Bone marrow (tissue), 2 donors: ENCODE measurements at places on chromosomes 1 and 21.

DNA sequence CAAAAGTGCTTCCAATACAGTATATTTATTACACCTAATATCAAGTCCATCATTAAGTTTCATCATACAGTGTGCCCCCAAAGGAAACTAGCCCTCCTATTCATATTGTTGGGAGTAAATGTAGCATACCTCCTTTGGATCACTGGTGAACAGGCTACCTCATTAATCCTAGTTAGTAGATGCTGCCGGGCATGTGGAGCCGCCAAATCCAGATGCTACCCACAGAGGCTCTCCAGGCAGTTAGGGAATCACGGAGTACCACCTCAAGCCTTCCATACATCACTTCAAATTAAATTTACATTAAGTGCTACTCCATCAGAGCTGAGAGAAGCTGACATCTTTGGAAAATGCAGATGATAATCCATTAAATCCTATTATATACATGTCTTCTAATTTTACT is 121.7 kb upstream of the FOXD3 start:
- DNase-seq, result no peak

DNA sequence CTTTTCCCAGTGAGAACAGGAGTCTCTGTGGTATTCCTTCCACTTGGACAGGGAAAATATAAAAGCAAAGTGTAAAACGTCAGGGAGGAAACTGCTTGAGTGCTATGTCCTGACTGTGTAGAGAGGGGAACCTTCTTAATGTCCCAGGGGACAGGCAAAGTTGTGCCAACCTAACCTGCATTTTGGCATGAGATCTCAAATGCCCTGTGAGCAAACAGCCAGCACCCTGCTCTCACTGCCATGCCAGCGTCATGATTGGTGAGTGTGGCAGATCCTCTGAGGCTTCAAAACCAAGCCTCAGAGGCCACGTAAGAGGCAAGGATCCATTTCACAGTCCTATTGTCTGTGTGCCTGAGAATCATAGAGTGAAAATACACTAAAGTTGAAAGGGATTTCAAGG is 49.7 kb upstream of the RAP1A start:
- no peak for DNase-seq

DNA sequence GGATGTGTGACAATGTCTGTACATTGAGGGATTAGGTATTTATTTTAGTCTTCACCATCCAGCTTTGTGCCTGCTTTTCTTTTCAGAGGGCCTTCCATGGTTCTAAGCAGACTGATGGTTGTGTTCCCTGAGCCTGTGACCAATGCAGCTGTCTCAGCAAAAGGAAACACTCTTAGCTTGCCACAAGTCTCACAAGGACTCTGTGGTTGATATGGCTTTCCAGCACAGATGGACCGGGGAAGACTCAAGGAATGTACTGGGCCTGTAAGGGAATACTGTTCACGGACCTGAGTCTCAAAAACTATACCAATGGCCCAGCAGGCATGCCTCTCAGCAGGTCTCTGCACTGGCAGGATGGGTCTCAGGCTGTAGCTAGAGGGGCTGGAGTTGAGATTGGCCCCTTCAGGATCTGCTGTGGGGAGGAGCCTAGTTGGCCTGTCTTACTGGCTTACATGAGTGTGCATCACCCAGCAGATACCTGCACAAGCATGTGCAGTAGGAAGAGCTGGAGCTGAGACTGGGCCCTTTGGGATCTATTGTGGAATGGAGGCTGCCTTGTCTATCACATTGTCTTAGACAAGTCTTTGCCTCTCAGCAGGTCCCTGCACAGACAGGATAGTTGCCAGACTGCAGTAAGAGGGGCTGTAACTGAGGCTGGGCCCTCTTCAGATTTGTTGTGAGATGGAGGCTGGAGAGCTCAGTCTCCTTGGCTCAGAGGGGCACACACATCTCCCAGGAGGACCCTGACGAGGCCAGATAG is 52.0 kb upstream of the PDC start:
- no peak for DNase-seq

DNA sequence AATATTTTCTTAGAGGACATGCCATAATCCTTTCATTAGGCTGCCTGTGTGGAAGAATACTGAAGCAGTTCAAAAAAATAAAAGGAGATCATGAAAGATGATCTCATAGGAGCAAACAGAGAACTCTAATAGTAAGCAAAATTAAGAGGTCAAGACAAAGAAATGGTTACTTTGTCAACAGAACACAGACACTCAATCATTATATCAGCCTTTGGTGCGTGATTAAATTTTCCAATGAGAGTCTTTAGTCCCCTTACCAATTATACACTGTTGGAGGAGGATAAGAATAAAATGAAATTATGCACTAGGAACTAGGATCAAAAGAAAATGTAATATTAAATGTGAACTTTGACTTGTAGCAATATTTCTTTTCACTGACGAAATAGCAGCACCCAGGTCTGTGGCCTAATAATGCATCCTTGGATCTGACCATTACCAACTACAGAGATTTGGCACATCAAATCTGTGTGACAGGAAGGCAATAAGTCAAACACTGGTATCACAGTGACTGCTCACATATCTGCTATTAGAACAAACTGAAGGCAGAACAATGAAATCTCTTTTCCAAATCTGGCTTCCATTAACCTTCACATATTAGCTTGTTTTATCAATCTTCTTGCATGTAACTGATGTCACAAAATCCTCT is 1812.9 kb downstream of the PLA2G4A start:
- DNase-seq, result no peak

- peak; percentile 20 for DNase-seq
These were observed 3.0 kb upstream of the SMPDL3B start for GRCh38 chr1:27931759-27932158.

DNA sequence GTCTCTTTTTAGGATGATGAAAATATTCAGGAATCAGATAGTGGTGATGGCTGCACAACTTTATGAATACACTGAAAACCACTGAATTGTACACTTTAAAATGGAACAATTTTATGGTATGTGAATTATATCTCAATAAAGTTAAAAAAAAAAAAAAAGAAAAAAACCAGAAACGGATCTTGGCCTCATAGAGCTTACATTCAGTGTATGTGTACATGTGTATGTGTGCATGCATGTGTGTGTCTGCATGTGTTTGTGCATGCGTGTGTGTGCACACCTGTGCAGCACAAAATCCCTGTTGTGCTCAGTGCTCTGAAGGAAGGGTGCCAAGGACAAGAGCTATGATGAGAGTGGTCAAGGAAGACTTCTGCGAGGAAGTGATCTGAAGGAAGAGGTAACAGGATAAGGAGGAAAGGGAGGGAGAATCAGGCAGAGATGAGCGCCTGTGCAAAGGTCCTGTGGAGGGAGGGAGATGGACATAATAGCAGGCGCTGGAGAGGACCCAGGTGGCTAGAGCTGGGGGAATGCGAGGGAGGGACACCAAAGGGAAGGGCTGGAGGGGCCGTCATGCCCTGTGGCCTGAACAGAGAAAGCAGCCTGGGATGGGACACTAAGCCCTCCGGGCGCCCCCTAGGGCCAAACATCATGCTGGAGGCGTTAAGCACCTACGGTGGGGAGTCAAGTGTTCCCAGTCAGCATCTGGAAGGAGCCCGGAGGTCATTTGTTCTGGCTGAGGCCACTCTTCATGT is 25.2 kb downstream of the NKAIN1 start:
- no peak for DNase-seq

DNA sequence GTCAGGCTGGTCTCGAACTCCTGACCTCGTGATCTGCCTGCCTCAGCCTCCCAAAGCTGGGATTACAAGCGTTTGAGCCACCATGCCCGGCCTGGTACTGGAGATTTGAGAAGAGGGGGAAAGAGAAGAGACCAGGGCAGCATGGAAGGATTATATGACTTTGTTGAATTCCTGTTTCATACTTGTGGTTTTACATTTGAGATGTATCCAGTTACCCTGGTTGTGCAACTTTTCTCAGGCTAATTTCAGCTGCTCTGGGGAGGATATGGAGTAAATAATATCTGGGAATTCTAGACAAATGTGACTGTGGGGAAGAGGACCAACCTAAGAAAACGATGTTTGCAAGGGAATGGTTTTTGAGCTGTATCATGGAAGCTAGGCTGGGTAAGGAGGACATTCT is 89.5 kb upstream of the GREM2 start:
- no peak for DNase-seq

DNA sequence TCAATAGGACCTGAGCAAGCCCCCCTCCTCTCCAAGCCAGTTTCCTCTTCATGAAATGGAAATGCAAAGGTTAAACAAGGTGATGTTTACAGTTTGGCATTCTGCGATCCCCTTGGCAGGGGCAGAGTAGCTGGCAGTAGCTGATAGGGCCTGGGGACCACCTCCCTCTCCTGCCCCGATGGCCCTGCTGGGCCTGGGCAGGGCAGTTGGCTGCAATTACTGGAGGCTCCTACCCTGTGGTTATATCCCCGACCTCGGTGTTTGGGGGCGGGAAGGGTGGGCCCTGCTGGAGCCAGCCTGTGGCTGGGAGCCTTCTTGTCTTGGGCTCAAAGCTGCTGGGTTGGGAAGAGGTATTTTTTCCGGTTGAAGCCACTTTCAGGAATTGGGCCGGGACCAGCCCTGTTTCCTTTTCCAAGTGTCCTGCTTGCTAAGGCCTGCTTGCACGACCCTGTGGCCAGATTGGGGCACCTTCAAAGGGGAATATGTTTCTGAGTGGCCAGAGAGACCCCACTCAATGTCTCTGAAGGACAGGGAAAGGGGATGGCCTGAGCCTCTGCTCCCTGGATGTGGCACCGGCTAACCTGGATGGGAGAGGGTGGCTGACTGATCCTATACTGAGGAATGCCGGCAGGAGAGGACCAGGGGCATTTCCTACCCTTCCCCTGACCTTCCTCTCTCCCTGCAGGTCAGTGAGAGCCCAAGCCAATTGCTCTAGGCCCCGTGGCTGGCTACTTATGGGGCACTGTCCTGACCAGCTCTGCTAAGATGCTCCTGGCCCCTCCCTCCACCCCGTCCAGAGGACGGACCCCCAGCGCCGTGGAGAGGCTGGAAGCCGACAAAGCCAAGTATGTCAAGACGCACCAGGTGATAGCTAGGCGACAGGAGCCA is 1.9 kb downstream of the FAM110D start:
- DNase-seq, result no peak
